ENCODE measurements at places on chromosomes 11 and 22.

DNA sequence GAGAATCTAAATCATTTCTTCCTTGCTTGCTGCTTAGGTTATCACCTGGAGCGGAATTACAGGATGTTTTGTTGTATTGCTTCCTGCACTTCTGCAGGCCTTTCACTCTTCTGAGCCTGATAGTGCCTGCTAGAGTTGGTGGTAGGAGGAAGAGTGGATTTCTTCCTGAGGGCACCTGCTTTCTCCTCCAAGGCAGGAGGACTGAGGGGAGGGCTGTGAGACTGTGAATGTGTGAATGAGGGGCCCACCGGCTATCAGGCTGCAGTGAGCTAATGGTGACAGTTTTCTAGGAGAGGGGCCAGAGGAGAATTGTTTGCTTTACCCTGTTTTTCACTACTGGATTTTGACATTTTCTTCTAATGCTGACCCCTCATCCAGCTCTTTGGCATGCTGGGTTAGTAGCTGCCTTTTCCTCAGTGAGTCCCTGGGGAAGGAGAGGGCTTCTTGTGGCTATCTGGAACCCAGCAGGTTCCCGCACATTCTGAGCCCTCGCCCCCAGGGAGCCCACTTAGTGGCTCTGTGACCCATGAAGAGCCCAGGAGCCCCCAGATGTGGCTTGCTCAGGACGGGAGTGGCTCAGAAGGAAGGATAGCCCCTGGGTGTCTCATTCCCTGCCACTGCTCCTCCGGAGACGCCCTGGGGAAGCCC is 39.1 kb downstream of the DIXDC1 start:
- no peak for DNase-seq

DNA sequence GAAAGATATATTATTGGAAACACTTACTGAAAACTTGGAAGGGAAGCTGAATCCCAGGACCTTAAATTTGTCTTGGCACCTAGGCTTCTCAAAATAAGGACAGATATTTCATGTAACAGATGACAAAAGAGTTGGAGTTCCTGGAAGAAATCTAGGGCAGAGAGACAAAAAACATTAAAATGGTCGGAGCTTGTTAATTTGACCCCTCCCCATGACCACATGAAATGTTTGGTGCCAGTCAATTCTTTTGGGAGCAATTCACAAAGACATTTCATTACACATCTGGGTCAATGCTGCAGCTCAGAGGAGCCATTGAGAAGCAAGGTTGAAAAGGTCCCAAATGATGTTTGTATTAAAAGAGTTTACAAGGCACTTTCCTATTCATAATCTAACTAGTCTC is 162.0 kb upstream of the GUCY1A2 start:
- no peak for DNase-seq

- no peak for DNase-seq
Observed at GRCh38 chr11:111623527-111624030, 21.3 kb downstream of the SIK2 start.

GRCh38 chr22:36928786-36929535 is 15.5 kb downstream of the CSF2RB start:
- DNase-seq = no peak

DNA sequence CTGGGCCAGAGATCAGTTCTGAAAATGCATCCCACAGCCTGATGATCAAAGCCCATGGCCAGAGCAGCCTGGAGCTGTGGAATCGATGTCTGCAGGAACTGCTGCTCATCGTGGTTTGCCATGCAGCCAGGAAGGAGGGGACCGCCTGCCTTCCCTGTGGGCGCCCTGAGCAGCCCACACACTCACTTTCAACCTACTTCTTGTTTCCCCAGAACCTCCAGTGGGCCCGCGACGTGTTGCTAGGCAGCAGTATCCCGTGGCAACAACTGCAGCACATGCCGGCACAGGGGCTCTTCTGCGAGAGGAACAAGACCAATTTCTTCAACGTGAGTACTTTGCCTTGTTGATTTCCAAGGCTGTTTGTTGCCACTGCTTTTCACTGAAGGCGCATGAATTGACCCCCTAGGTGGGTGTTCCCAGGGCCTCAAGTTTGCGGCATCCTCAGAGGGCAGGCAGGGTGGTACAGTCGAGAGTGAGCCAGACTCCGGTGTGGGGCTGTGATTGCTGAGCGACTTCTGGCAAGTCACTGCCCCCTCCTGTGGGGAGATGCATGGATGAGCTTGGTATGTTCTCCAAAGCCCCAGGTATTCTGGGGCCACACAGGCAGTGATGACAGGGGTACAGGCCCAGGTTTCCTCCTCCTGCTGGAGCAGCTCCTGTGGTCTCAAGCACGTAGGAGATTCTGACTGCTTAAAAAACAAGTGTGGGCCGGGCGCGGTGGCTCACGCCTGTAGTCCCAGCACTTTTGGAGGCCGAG is 47.0 kb upstream of the SUSD2 start:
- peak; percentile 77 for DNase-seq

- DNase-seq = no peak
Observed at GRCh38 chr11:13119361-13119760, 110.2 kb downstream of the RASSF10 start.

DNA sequence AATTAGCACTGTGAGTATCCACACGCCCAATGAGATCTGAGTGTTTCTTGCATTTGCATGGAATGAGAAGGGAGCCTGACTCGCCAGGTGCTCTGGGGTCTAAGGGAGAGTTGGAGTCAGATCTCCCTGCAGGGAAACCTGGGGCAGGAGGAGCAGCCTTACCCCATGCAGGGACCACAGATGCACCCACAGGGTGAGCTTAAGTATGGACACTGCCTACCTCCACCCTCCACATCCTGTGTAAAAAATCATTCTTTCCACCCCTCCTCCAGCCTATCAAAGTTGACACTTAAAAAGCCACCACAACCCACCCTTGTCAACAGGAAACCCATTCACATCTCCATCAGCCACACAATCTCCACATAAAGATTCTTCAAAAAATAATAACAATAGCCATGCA is 67.0 kb upstream of the IGLL5 start:
- DNase-seq = peak; percentile 41
